ENCODE measurements at places on chromosomes 6 and 20. TPM values are rescaled to one million over a fixed set of nuclear protein-coding genes. Genes with fewer than 3 reads are reported as not detected.

Gene SLPI
- not detected for total RNA-seq

Gene TGM2
- 592 TPM for total RNA-seq

Gene GATA5
- total RNA-seq: 1.3 TPM

Gene BAK1
- total RNA-seq: 10.8 TPM

Gene NDRG3
- 36.2 TPM for total RNA-seq

Gene KIAA1755
- total RNA-seq: 10.0 TPM

Gene PTCRA
- not detected for total RNA-seq

Gene DLK2
- total RNA-seq: not detected

Gene COL11A2
- 0.13 TPM for total RNA-seq

Gene XKR7
- total RNA-seq: not detected

Gene HRH3
- total RNA-seq: not detected

Gene RSPO3
- total RNA-seq: 0.13 TPM

Gene C20orf204
- 0.75 TPM for total RNA-seq

Gene PPP1R14C
- total RNA-seq: 11.3 TPM

Gene SLC17A1
- not detected for total RNA-seq

Gene SNAP91
- total RNA-seq: not detected

Gene F13A1
- total RNA-seq: not detected

Gene MUC22
- not detected for total RNA-seq

Gene OR2H2
- not detected for total RNA-seq

Gene PDE10A
- 20.0 TPM for total RNA-seq

Gene C6orf58
- not detected for total RNA-seq

Gene STMND1
- total RNA-seq: not detected

Gene VWA7
- 0.19 TPM for total RNA-seq

Gene CD40
- total RNA-seq: 7.3 TPM

Gene DAAM2
- 13.6 TPM for total RNA-seq

Gene MAS1L
- total RNA-seq: not detected

Gene EDN1
- total RNA-seq: 5.2 TPM

Gene VSTM2L
- 0.53 TPM for total RNA-seq

Gene VGLL2
- not detected for total RNA-seq

Gene CST5
- total RNA-seq: not detected

Gene EPB41L1
- total RNA-seq: 20.9 TPM

Gene RBM24
- total RNA-seq: 1.5 TPM

Gene CST7
- total RNA-seq: not detected

Gene BFSP1
- total RNA-seq: 2.9 TPM

Gene HNF4A
- not detected for total RNA-seq

Gene PSMB9
- total RNA-seq: 23.4 TPM

Gene BTN1A1
- under 0.01 TPM for total RNA-seq

Gene CYP24A1
- not detected for total RNA-seq

Gene TSBP1
- total RNA-seq: not detected

Gene SRSF12
- under 0.01 TPM for total RNA-seq

Gene FAM83C
- not detected for total RNA-seq

Gene AFDN
- 38.8 TPM for total RNA-seq

Gene HDDC2
- 64.6 TPM for total RNA-seq

Gene PPIL6
- total RNA-seq: 3.2 TPM

Gene PLCB1
- total RNA-seq: 24.3 TPM

Gene ADGRF1
- total RNA-seq: not detected

Gene LATS1
- total RNA-seq: 6.5 TPM

Gene MCCD1
- total RNA-seq: not detected

Gene PPP1R16B
- total RNA-seq: 0.75 TPM

Gene SEL1L2
- total RNA-seq: not detected

Gene CASS4
- not detected for total RNA-seq

Gene PERP
- total RNA-seq: 15.6 TPM

Gene RAD21L1
- total RNA-seq: not detected

Gene C20orf144
- total RNA-seq: 0.13 TPM

Gene NPBWR2
- not detected for total RNA-seq

Gene TRIM10
- total RNA-seq: 0.13 TPM
